ENCODE measurements at places on chromosomes 4 and X. TPM values are rescaled to one million over a fixed set of nuclear protein-coding genes. Genes with fewer than 3 reads are reported as not detected.
A peak's percentile ranks its signal among the peaks of the same experiment; 100 is the strongest.

Gene NR3C2
- 0.11 TPM for total RNA-seq

Gene TMEM192
- 7.4 TPM for total RNA-seq

GRCh38 chr4:915041-915474 is 17.1 kb downstream of the GAK start:
- DNase-seq = no peak

GRCh38 chrX:149007423-149007822 is 497.7 kb downstream of the IDS start:
- no peak for DNase-seq

DNA sequence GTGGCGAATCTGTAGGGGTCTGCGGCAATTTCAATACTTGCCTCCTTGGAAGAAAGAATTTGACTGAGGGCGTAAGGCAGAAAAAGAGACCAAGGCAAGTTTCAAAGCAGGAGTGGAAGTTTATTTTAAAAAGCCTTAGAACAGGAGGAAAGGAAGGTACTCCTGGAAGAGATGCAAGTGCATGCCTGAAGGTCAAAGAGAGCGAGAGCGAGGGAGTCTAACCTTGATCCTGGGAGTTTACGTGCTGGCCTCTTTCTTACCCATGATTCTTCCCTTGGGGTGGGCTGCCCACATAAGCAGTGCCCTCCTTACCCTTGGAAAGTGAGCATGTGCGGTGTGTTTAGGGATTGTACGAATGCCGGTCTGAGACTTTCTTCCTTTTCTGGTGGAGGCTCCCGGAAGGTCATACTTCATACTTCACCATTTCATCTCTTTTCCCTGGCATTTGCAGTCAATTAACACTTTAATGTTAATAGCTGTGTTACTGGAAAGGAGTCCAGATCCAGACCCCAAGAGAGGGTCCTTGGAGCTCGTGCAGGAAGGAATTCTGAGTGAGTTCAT is 40.0 kb downstream of the ARSD start:
- no peak for DNase-seq

- no peak for DNase-seq
Observed at GRCh38 chrX:78375894-78376293, 48.5 kb upstream of the CYSLTR1 start.

GRCh38 chrX:129997086-129997485 is 14.7 kb downstream of the BCORL1 start:
- DNase-seq = no peak

DNA sequence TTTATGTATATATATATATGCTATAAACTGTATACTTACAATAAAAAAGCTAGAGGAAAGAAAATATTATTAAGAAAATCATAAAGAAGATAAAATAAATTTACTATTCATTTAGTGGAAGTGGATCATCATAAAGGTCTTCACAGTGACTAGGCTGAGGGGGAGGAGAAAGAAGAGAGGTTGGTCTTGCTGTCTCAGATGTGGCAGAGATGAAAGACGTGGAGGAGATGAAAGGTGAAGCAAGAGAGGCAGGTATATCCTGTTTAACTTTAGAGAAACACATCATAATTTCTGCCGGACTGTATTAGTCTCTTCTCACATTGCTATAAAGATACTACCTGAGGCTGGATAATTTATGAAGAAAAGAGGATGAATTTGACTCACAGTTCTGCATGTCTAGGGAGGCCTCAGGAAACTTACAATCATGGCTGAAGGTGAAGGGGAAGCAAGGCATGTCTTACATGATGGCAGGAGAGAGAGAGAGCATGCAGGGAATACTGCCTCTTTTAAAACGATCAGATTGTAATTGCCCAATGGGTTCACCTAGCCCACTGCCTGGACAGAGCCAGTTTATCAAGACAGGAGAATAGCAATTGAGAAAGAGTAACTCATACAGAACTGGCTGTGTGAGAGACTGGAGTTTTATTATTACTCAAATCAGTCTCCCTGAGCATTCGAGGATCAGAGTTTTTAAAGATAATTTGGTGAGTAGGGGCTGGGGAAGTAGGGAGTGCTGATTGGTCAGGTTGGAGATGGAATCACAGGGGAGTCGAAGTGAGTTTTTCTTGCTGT is 22.1 kb upstream of the RRAGB start:
- no peak for DNase-seq

GRCh38 chr4:15930314-15930713 is 8.2 kb downstream of the FGFBP1 start:
- no peak for DNase-seq

Gene MAGEB17
- total RNA-seq = 0.11 TPM

Gene USP51
- 1.8 TPM for total RNA-seq

DNA sequence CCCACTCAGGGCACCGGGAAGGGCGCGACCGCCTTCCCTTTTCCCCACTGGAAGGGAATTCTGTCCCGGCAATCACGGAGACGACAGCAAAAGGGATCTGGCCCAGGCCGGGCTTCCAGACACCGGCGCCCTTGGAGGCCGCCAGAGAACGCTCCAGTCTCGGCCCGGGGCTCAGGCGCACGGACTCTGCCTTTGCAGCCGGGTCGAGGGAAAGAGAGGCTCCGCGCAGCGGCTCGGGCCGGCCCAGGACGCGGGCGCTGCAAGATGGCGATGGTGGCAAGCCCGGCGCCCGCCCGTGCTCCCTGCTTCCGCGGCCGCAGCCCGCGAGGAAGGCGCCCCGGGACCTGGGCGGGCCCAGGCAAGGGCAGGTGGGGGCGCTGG is 1.1 kb downstream of the CTBP1 start:
- DNase-seq = no peak

Gene C4orf36
- 0.41 TPM for total RNA-seq

Gene MTNR1A
- 0.13 TPM for total RNA-seq

DNA sequence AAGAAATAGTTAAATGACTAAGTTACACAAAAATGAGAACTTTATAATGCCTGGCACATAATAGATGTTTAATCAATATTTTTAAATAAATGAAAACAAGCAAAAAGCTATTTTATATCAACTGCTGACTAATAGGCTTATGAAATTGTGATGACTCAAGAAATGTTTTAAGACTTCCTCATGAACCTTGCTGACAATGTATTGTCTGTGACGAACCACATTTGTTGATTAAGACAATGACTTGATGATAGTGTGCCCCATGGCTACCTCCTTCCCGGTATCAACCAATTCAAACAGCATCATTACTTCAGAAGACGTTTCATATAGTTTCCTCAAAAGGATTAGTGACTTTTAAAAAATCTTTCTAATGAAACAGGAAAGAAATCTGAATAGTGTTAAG is 7.9 kb downstream of the CXCL6 start:
- DNase-seq = peak; percentile 21

GRCh38 chr4:141636771-141637460 is 533 bp downstream of the IL15 start:
- DNase-seq = peak; percentile 58

GRCh38 chr4:101322743-101323142 is 24.6 kb downstream of the PPP3CA start:
- no peak for DNase-seq

- no peak for DNase-seq
Observed at GRCh38 chr4:179195887-179196286, 1753.7 kb upstream of the AGA start.

DNA sequence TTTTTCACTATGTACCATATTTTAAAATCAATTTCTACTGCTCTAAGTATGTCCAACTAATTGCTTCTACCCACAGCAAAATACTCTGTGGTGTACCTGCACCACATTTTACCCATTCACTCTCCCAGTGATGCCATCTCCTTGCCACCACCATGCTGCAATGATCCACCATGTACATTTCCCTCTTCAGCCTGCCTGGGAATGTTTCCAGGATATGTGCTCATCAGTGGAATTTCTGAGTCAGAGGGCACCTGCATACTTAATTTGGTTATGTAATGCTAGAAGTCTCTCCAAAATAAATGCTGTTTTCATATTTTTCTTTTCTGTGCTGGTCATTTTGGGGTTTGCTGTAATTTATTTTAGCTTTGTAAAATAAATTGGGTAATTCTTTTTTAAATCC is 33.2 kb upstream of the OCIAD2 start:
- peak; percentile 11 for DNase-seq

DNA sequence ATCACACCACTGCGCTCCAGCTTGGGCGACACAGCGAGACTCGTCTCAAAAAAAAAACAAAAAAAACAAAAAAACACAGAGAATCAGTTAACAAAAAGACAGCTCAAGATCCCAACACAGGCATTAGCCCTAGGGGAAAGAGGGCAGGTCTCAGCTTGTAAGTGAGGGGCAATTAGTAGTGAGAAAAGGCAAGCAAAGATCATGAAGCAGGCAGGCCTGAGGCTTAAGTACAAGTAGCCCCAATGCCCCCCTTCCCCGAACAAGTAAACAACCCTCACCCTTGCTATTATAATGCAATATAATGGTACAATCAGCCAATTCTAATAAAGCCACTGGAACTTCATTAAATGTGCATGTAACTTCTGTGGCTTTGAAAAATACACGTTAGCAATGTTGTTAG is 17.0 kb downstream of the ADGRA3 start:
- DNase-seq = no peak

GRCh38 chrX:134717698-134718097 is 59.4 kb upstream of the PLAC1 start:
- no peak for DNase-seq

DNA sequence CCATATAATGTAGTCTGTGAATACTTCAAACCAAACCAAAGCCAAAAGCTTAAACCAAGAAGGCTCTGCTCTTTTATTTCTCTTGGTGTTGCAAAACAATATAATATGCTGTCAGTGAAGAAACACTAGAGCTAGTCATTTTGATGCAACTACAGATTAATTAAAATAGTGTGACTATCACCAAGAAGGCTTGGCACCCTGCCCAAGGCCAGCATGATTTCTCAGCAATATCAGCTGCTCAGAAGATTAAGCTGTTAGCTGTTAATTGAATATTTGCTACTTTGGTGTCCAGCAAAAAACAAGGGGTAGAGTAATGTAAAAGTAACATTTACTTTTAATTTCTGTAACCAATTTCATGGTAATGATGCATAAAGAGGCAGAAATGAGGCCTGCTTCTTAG is 104.9 kb upstream of the PRPS2 start:
- no peak for DNase-seq

Gene GRIPAP1
- 19.5 TPM for total RNA-seq

GRCh38 chr4:57043347-57044251 is 64.9 kb downstream of the POLR2B start:
- peak; percentile 74 for DNase-seq

Gene HNRNPD
- 67.5 TPM for total RNA-seq

Gene ODAM
- total RNA-seq = not detected

DNA sequence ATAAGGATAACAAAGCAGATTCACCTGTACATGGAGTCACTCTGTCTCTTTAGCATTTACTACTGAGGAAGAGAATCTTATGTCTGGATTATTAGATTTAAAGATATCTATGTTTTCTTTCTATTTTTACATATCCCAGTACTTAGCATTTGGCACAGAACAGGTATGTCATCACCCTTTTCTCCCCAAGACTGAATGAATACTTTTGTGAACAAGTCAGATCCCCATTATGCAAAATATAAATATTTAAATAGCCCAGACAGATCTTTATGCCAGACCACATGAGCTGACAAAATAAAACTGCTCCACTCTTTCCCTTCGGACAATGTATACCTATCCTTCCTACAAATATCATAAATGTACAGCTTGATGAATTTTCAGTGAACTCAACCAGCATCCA is 94.5 kb downstream of the CASK start:
- no peak for DNase-seq

DNA sequence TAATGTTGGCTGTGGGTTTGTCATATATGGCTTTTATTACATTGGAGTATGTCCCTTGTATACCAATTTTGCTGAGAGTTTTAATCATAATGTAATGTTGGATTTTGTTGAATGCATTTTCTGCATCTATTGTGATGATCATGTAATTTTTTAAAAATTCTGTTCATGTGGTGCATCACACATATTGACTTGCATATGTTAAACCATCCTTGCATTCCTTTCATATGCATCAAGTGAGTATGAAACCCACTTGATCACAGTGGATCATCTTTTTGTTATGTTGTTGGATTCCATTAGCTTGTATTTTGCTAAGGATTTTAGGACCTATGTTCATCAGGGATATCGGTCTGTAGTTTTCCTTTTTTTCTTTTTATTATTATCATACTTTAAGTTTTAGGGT is 12.1 kb downstream of the HEPH start:
- DNase-seq = no peak

- DNase-seq = no peak
Observed at GRCh38 chrX:148611993-148612392, 111.6 kb downstream of the AFF2 start.

GRCh38 chr4:92969650-92970379 is 666.0 kb downstream of the GRID2 start:
- peak; percentile 87 for DNase-seq

GRCh38 chrX:74656079-74656745 is 41.8 kb upstream of the RLIM start:
- no peak for DNase-seq

GRCh38 chr4:147933316-147933715 is 201.4 kb downstream of the ARHGAP10 start:
- DNase-seq = no peak

DNA sequence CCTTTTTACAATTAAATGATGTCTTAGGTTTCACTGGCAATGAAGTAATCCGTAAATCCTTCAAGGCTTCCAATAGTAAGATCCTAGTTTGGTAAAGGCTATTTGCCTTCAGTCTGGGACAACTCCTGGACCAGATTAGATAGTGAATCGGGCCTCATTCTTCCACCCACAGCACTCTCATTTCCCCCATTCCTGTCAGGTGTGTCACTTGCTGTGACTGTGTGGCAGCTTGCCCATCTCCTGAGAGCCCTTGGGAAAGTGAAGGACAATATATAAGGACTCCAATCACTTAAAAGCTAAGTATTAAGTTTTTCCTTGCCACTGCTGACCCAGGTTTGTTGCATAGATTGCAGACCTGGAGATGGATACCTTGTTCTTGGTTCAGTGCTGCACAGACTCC is 3.3 kb upstream of the GASK1B start:
- DNase-seq = no peak

DNA sequence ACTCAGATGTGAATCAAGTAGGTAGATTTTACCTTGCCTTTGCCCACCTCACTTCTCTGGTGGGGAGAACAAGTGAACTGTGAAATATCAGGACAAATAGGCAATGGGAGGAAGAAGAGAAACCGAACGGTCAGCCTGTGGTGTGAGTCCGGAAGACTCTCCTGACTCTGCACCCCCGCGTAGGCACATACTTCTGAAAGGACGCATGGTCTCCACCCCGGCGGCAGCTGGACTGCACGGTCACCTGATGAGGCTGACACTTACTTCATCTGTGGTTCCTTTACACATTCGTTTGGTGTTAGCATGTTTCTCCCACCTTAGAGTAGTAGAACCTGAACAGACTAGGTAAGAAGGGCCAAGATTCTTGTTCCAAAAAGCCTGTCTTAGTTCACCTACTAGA is 58.4 kb downstream of the NELFA start:
- no peak for DNase-seq

DNA sequence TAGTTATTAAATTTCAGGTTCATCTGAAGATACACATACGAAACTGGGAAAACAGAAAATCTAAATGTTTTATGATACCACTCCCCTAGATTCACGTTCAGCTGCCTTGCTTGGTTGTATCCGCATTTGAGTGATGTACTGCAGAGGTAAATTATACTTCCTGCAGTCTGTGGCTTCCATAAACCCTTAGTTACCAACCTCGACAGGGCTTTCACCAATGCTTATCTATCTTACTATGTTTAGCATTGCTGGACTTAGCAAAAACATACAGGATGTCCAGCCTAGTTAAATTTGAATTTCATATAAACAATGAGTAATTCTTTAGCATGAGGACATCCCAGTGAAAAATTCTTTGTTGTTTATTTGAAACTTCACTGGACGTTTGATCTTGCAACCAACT is 108.8 kb downstream of the TMA16 start:
- no peak for DNase-seq

Gene POLN
- 0.61 TPM for total RNA-seq

Measured in SJSA1 (cell line).